A549 treated with RU486 at 1 μM for 4 hours (cell line): ENCODE measurements at places on chromosomes 4 and X. TPM values are rescaled to one million over a fixed set of nuclear protein-coding genes. Genes with fewer than 3 reads are reported as not detected.

The MAGEC2 gene
- not detected in 5 replicates for total RNA-seq

The ETDA gene
- not detected in 5 replicates for total RNA-seq

The PRPS2 gene
- total RNA-seq, result 36.7 to 45.7 TPM (median 43.7 TPM) in 5 replicates

The ADGRA3 gene
- total RNA-seq, result 17.1 to 23.4 TPM (median 22.7 TPM) in 5 replicates

The PABPC5 gene
- 0.03 TPM in 1 of 5 replicates, not detected in the others for total RNA-seq

The SULT1B1 gene
- 0.14 TPM in 1 of 5 replicates, not detected in the others for total RNA-seq

The SSX4B gene
- total RNA-seq, result not detected in 5 replicates

The IL1RAPL1 gene
- total RNA-seq, result not detected in 5 replicates

The ENAM gene
- not detected in 5 replicates for total RNA-seq

The CYSLTR1 gene
- total RNA-seq, result not detected in 5 replicates

The AREG gene
- total RNA-seq, result 58.8 to 96.5 TPM (median 83.1 TPM) in 5 replicates

The NRK gene
- not detected in 5 replicates for total RNA-seq

The NAP1L3 gene
- 0.30 to 0.67 TPM (median 0.43 TPM) in 5 replicates for total RNA-seq

The PHOX2B gene
- not detected in 5 replicates for total RNA-seq

The NEUROG2 gene
- 0.06 TPM in 1 of 5 replicates, not detected in the others for total RNA-seq

The PRKG2 gene
- total RNA-seq, result 0.31 to 1.2 TPM (median 0.91 TPM) in 5 replicates

The ZXDA gene
- 1.3 to 1.9 TPM (median 1.6 TPM) in 5 replicates for total RNA-seq

The METTL14 gene
- 11.3 to 18.5 TPM (median 15.8 TPM) in 5 replicates for total RNA-seq

The CENPE gene
- 2.8 to 9.1 TPM (median 8.6 TPM) in 5 replicates for total RNA-seq

The IL2 gene
- total RNA-seq, result not detected in 5 replicates

The SPANXA2 gene
- total RNA-seq, result 0.22 TPM in 1 of 5 replicates, not detected in the others

The ADH1B gene
- total RNA-seq, result not detected in 5 replicates

The PPP2R3B gene
- 18.1 to 25.9 TPM (median 23.9 TPM) in 5 replicates for total RNA-seq

The FAM47C gene
- not detected in 5 replicates for total RNA-seq

The MAGEA11 gene
- total RNA-seq, result not detected in 5 replicates

The USP17L25 gene
- not detected in 5 replicates for total RNA-seq

The PPEF1 gene
- total RNA-seq, result 0.54 to 1.3 TPM (median 1.1 TPM) in 5 replicates

The PWWP3B gene
- total RNA-seq, result not detected in 5 replicates

The RBMXL3 gene
- total RNA-seq, result not detected in 5 replicates

The CXCL5 gene
- 28.2 to 55.2 TPM (median 49.5 TPM) in 5 replicates for total RNA-seq

The VCX3B gene
- total RNA-seq, result not detected in 5 replicates

The TXLNG gene
- total RNA-seq, result 9.8 to 18.1 TPM (median 15.6 TPM) in 5 replicates

The WNK3 gene
- total RNA-seq, result 0.01 TPM in 2 of 5 replicates, not detected in the others

The LAP3 gene
- total RNA-seq, result 33.8 to 47.4 TPM (median 36.0 TPM) in 5 replicates

The MAGEA10 gene
- 0.13 TPM in 1 of 5 replicates, not detected in the others for total RNA-seq

The TLL1 gene
- 0.03 to 0.47 TPM (median 0.24 TPM) in 5 replicates for total RNA-seq

The TRIM61 gene
- not detected in 5 replicates for total RNA-seq

The RNF150 gene
- 0.19 to 0.57 TPM (median 0.36 TPM) in 5 replicates for total RNA-seq

The ANK2 gene
- 0.58 to 1.6 TPM (median 0.70 TPM) in 5 replicates for total RNA-seq

The WAS gene
- 0.20 to 0.54 TPM (median 0.32 TPM) in 4 of 5 replicates, not detected in the other for total RNA-seq

The ANXA5 gene
- 443 to 553 TPM (median 474 TPM) in 5 replicates for total RNA-seq

The FRMPD3 gene
- 0.05 to 0.14 TPM (median 0.10 TPM) in 5 replicates for total RNA-seq

The TMEM35A gene
- not detected in 5 replicates for total RNA-seq

The ZNF630 gene
- 0.14 to 0.55 TPM (median 0.37 TPM) in 5 replicates for total RNA-seq

The PGM2 gene
- 12.4 to 16.2 TPM (median 13.3 TPM) in 5 replicates for total RNA-seq

The TSPAN7 gene
- total RNA-seq, result 2.7 to 3.2 TPM (median 2.9 TPM) in 5 replicates

The CT83 gene
- total RNA-seq, result not detected in 5 replicates

The RNF128 gene
- total RNA-seq, result 0.06 to 0.09 TPM (median 0.09 TPM) in 3 of 5 replicates, not detected in the others

The AMOT gene
- 0.05 TPM in 1 of 5 replicates, not detected in the others for total RNA-seq

The TMPRSS11B gene
- not detected in 5 replicates for total RNA-seq

The LONRF3 gene
- total RNA-seq, result 3.5 to 4.3 TPM (median 3.9 TPM) in 5 replicates

The VCX gene
- not detected in 5 replicates for total RNA-seq

The UGT2A1 gene
- total RNA-seq, result not detected in 5 replicates

The BGN gene
- total RNA-seq, result 0.07 TPM in 1 of 5 replicates, not detected in the others

The HOPX gene
- not detected in 5 replicates for total RNA-seq
